ENCODE measurements at places on chromosomes 5 and 9.

DNA sequence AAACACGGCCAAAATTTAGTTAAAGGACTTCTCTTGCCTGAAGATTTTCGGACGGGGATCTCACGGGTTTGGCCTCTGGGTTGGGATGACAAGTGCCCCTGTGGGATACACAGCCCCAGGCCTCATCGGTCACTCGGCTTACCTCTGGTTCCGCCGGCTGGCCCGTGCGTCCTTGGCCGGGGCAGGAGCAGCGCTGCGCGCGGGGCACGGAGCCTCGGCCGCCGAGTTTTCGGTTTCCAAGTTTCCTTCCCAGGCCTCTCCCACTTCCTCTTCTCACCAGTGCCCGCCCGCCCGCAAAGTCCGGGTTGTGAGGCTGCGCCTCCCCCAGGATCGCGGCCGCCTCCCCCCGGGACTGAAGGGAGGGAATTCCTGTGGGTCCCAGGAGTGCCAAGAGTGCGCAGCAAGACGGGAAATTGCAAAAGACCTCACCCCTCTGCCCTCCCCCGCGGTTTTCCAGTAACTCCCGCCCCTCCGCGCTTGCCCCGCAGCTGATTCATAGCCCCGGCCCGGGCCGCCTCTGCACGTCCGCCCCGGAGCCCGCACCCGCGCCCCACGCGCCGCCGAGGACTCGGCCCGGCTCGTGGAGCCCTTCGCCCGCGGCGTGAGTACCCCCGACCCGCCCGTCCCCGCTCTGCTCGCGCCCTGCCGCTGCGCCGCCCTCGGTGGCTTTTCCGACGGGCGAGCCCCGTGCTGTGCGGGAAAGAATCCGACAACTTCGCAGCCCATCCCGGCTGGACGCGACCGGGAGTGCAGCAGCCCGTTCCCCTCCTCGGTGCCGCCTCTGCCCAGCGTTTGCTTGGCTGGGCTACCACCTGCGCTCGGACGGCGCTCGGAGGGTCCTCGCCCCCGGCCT is at the start of gene OSMR:
Gene OSMR, plus strand, starts transcription at position 487 of the 853 bp plus-strand sequence. CDS start 23,033 bp downstream, outside the sequence.
- no peak for DNase-seq

DNA sequence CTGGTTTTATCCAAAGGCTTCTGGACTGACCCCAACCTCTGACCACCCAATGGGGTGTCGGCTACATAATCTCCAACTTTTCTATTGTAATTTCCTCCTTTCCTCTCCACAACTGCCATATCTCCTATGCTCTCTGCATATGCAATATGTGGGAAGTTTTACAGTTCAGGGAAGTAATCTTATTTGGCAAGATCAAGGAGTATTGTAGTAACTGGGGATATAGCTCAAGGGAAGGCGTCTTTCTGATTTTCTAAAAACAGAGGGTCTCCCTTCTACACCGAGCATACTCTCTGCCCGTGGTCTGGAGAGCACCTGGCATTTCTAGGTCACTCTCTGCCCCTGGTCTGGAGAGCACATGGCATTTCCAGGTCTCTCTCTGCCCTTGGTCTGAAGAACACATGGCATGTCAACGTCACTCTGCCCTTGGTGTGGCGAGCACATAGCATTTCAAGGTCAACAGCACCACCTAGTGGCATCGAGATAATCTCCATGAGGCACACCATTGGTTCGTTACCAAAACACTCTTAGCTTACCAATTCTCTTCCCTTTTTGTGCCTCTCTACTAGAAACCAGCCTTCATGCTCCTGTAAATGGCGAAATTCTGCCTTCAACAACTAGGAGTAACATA is 616.4 kb upstream of the NUDT12 start:
- DNase-seq: no peak

GRCh38 chr9:99249619-99250018 is 27.5 kb downstream of the SEC61B start:
- no peak for DNase-seq

DNA sequence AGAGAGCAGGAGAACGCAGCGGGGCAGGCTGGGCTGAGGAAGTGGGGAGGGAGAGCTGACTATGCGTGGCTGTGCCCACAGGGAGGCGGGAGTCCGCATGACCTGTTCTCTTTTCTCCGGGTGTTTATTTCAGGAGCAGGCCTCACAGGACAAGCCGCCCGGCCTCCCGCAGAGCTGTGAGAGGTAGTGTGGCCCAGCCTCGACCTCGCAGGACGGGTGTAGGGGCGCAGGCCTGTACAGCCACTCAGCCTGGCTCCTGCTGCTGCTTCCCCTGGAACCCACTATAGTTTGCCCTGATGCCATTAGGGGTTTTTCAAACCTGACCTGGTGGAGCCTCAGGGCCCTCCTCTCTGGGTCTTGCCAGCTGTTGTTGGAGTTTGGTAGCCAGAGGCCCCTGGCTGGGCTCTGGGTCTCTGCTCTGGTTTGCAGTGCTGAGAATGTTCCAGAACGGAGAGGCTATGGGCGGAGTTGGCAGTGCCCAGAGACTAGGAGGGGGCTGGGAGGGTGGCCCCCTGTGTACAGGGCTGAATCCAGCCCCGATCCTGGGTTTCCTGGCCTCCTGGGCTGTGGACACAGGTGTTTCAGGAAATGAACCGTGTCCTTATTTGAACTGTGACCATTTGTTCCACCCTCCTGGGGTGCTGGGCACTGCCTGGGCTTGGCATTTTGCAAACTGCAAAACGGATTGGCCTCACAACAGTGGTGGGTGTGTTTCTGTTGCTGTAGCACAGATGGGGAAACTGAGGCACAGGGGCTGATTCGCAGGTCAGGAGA is 78.8 kb downstream of the WNK2 start:
- DNase-seq: no peak

DNA sequence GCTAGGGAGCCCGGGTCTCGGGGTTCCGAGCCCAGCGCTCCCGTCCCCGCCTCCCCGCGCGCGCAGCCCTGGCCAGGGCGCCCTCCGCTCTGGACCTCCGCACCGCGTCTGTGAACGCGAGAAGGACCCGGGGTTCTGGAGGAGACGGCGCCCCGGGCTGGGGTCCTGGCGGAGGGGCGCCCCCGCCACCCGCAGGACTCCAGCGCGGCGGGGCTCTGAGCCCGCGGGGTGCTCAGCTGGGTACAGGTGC is 431 bp downstream of the TMOD1 start:
- DNase-seq: no peak

DNA sequence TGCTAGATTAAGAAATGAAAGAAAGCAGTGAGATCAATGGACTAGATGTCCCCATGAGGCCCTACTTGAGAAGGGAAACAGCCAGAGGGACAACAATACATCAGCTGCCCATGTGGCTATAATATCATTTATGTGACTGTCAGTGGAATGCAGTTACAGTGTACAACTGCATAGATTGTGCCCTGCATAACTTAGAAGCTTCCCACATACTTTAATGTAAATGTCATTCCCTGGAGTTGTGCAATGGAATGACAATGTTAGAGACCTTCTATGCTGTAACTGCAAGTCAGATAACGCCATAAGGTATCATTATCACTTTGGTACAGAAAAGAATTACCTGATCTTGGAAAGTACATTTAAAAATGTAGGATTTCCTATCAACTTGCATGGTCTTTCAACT is 67.4 kb downstream of the FBN2 start:
- no peak for DNase-seq

- DNase-seq: no peak
Measured at GRCh38 chr9:83449166-83449565, 89.0 kb downstream of the FRMD3 start.

DNA sequence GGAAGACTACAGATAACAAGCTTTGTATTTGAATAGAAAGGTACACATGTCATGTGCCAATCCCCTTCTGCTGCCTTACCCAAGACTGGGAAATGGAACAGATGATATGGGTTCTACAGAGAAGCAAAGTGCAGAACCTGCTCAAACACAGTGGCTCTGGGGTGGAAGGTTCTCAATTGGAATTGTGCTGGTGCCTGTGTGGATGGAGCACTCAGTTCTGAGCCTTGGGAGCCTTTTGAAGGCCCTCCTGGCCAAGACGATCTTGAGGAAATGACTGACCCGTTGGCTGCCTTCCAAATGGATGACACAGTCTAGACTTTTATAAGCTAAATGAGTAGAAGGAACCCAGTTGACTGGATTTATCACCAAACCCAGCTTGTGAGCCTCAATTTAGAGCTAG is 4.2 kb upstream of the PRSS3 start:
- DNase-seq: no peak

DNA sequence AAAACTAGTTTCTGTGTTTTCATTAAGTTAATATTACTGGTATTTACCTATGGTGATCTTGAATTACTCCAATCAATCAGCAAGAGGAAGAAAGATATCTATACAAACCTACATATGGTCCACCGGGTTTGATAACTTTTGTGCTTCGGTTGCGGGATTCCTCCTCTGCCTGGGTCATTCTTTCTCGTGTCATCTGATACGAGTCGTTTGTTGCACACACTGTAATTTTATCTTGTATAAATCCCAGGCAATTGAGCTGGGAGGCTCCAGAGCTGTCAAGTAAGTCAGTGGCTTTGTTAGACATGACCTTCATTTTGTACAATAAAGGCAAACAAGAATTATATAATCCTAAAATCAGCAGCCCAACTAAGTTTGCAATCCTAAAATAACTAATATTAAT is 48.0 kb downstream of the ELL2 start:
- DNase-seq: no peak

DNA sequence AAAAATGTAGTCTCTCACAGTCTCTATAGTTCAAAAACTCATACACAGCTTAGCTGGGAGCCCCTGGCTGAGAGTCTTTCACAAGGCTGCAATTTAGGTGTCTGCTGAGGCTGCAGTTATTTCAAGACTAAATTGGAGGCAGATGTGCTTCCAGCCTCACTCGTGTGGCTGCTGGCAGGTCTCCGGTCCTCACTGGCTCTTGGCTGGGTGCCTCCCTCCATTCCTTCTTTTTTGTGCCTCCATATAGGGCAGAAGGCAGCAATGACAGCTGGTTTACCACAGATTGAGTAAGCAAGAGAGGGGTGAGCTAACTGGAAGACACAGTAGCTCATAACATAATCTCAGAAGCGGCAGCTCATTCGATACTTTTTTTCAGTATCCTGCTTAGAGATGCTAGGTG is 2167.7 kb upstream of the WWC1 start:
- no peak for DNase-seq

DNA sequence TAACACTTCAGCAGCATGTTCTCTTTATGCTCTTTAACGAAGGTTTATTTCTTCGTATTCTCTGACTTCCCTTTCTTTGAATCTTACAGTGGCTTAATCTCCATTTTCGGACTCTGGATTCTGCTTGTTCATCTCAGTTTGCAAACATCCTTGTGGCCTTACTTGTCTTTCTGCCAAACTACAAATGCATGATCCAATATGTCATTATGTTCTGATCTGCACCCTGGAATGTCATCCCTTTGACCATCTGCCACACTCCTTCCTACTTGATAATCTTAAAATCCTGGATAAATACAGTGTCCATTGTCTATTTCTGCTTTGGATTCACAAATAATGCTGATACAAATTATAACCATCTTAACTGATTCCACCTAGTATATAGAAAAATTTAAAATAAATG is 499.2 kb downstream of the CDH18 start:
- DNase-seq: no peak

GRCh38 chr5:39117401-39117800 is 43.2 kb upstream of the RICTOR start:
- DNase-seq: no peak

GRCh38 chr5:111784491-111785181 is 27.6 kb upstream of the NREP start:
- no peak for DNase-seq

DNA sequence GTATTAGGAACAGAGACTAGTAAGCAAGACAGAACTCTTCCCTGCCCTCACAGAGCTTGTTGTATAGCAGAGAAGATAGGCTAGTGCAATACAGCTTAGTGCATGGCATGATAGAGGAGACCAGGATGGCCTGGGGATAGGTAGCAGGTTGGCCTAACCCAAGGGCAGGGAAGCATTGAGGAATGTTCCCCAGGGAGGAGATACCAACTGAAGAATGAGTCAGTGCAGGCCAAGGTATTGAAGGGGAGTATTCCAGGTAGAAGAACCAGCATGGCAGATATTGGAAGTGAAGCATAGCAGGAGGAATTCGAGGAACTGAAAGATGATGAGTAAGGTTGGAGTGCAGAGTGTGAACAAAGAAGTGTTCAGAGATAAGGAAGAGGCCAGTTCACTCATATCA is 138.6 kb upstream of the DHFR start:
- no peak for DNase-seq

DNA sequence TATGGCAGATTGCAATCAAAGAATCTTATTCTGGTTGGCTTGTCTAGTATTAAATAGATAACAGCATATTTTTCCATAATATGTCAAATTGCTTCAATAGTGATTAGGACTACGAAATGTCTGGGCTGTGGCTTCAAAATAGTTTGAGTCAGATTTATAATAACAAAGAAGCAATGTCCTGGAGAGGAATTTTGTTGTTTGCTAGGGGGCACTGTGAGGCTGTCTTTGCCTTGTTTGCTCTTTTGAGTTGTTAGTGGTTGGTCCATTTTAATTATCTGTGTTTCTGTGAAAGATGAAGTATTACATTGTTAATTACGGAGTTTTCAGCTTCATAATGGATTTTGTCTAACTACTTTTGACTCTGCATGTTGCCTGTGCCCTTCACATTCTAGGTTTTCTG is 713.6 kb downstream of the TLE4 start:
- no peak for DNase-seq

DNA sequence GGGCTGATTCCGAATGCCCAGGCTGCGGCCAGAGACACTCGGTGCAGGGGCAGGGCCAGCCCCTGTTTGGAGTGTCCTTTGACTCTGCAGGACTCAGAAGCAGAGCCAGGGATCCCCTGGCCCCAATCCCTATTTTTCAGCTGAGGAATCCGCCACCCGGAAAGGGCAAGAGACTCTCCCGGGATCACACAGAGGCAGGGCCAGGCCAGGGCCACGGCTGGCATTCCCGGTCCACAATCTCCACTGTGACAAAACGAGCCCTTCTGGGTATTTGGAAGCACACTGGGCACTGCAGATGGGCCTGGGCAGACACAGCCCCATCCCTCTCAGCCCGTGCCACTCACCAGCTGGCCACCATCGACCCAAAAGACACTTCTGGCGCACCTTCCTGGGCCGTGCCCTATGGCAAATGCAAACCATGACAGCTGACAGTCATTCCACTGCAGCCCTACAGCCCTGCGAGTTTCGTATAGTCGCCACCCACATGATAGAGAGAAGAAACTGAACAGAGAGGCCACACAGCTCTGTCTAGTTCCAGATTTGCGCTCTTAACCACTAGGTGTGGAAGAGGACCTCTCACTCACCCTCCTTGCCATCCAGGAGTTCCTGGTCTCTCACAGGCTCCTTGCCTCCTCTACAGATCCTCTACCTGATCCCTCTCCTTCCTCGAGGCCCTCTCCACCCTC is 13.3 kb downstream of the NR5A1 start:
- DNase-seq: no peak

- DNase-seq: no peak
Measured at GRCh38 chr5:109907731-109908130, 218.0 kb downstream of the MAN2A1 start.

Measured in GM18507 (cell line).